Stimulated activated CD4-positive, alpha-beta T cell treated with anti-CD3 and anti-CD28 coated beads, Interleukin-4, amount 100 ng/mL, for 24 hours (primary cell): ENCODE measurements at places on chromosomes 16 and 17.

DNA sequence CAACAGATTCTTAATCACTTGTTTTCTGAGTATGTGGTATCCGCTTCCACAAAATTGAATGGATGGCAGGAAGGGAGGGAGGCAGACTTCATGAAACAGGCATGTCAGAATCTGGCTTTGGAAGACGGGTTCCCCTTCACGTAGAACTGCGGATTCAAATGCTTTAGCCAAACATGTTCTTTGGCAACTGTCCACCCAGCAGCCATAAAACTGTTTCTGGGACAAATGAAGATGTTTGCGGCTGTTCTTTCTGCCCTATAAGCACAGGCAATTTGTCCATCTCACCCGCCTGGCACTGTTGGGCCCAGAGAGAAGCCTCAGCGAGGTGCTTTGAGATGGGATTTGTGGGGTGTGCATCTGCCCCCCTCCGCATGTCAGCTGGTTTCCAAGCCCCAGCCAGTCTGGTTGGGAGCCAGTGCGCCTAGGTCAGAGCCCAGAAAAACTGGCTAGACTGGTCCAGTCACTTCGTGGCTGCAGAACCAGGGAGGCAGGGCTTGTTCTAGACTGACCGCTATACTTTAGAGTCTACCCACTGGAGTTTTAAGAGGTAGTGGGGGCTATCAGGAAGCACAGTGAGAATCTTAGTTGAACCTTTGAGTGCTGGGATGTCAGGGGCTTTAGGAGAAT is 6.3 kb downstream of the CRHR1 start:
- DNase-seq, result no peak

DNA sequence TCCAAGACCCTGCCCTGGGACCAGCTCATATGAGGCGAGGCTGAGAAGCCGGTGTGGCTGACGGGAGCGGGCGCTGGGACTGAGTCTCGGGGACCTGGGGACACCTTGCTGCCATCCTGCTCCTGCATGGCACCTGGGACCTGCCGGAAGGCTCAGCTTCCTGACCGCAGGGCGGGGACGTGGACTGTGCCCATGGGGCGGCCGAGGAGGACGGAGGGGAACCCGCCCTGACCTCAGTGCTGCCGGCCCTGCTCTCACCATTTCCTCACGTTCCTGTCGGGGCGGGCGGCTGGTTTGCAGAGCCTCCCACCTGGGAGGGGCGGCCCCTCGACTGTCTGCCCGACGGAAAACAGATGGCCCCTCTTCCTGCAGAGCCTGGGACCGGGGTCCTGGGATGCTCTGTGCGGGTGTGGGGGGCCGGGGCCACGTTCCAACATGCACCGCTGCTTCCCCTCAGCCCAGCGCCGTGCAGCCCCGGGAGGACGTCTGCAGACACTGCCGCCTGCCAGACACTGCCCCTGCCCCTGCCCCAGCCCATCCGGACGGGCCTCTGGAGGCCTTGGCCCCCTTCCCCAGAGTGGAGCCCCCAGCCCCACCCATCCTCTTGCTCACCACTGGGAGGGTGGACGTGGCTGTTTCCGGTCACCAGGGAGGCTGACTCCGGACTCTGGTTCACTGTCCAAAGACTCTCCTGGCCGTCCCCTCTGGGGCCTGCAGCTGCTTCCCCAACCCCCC is 43.9 kb upstream of the SSTR5 start:
- DNase-seq, result no peak

DNA sequence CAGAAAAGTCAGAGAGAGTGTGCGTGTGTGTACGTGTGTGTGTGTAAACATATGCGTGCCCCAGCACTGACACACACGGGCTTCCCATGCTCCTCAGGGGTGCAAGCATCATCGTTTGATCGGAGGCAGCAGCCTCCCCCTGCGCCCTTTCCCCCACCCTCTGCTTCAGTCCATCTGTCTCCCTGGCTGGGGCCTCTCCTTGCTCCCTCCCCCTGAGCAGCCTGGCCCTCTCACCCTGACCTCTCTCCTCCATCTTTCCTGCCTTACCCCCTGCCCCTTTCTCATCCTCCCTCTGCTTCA is 4.4 kb downstream of the STX1B start:
- no peak for DNase-seq

- DNase-seq, result no peak
These were observed 19.6 kb upstream of the QRICH2 start for GRCh38 chr17:76327696-76328095.

- DNase-seq, result no peak
These were observed 29.3 kb downstream of the CEP295NL start for GRCh38 chr17:78873519-78874340.
